HCEC 1CT (cell line): ENCODE measurements at places on chromosomes 1 and 21.

DNA sequence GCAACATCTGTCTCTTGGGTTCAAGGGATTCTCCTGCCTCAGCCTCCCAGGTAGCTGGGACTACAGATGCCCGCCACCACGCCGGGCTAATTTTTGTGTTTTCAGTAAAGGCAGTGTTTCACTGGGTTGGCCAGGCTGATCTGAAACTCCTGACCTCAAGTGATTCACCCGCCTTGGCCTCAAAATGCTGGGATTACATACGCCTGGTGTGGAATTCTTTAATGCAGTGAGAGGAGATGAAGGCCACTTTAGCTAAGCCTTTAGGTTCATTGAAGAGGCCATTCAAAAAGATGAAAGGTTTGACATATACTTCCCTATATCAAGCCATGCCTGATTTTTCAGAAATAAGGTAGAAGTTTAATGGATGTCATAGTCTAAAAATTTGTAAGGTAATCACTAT, 162.7 kb downstream of the ST6GALNAC3 start:
- no peak for DNase-seq

- DNase-seq: peak; percentile 26
These were observed 117.2 kb downstream of the FASLG start for GRCh38 chr1:172776071-172776470.

- DNase-seq: no peak
These were observed 96.5 kb downstream of the LIPI start for GRCh38 chr21:14114251-14114650.

GRCh38 chr1:181640956-181641355, 157.6 kb downstream of the CACNA1E start:
- no peak for DNase-seq

DNA sequence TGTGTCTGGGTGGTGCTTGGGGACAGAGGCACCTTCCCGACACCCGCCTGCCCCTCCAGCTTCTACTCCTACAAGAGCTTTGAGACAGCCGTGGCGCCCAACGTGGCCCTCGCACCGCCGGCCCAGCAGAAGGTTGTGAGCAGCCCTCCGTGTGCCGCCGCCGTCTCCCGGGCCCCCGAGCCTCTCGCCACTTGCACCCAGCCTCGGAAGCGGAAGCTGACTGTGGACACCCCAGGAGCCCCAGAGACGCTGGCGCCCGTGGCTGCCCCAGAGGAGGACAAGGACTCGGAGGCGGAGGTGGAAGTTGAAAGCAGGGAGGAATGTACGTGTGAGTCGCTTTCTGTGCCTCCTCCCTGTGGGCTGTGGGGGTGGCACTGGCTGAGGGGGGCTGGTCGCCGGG, 75.7 kb downstream of the SKI start:
- DNase-seq: no peak

DNA sequence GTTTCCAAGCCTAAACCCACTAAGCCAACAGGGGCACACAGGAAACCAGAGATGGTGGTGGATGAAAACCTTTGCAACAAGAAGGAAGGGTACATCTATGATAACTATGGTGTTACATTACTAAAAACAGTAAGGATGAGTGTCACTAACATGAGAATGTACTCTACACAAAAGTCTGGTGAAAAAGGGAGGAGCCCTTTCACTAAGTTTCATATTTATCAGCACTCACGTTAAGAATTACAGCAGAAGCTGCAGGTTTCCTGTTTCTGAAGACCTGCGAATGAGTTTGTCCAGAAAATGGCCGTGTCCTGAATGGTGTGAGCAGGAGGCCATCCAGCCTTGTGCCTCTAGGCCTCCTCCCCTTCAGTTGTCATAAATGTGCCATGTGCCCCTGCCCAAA, 17.8 kb downstream of the ABCG1 start:
- DNase-seq: no peak

DNA sequence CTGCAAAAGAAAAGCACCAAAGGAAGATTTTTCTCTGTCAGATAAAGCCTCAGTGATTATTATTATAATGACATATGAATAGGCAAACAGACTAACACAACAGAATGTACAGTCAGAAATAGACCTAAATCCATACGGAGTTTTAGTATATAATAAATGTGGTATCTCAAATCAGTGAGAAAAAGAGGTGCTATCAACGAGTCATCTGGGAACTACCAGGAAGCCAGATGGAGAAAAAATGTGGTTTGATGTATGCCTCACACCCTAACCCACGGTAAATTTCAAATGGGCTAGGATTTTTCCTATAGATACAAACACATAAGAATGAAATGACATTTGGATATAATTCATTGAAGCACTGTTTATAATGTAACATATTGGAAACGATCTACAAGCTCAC, 110.3 kb downstream of the ODF2L start:
- DNase-seq: no peak

DNA sequence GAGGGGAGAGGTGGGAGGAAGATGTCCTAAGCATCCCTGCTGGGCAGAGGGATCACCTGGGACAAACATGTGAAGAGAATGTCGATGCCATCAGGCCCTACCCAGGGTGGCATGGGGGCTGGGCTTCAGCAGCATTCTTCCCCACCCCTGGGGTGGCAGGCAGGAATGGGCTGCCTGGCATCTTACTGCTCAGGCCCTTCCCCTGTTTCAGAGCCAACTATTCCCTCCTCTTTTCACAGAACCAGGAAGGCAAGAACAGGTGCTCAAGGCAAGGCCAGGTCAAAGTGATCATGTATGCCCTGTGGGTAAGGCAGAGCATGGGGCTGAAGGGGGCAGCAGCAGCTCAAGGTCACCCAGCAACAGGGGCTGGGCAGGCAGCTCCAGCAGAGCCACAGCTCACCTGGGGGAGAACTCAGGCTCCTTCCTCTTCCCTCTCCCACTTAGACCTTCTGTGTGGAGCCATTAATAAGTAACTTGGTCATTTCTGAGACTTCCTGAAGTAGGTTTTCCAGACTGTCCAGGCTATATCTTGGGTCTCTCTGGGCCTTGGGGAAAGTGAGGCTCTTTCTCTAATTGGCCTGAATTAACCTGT, 56.4 kb downstream of the ELK4 start:
- DNase-seq: no peak

DNA sequence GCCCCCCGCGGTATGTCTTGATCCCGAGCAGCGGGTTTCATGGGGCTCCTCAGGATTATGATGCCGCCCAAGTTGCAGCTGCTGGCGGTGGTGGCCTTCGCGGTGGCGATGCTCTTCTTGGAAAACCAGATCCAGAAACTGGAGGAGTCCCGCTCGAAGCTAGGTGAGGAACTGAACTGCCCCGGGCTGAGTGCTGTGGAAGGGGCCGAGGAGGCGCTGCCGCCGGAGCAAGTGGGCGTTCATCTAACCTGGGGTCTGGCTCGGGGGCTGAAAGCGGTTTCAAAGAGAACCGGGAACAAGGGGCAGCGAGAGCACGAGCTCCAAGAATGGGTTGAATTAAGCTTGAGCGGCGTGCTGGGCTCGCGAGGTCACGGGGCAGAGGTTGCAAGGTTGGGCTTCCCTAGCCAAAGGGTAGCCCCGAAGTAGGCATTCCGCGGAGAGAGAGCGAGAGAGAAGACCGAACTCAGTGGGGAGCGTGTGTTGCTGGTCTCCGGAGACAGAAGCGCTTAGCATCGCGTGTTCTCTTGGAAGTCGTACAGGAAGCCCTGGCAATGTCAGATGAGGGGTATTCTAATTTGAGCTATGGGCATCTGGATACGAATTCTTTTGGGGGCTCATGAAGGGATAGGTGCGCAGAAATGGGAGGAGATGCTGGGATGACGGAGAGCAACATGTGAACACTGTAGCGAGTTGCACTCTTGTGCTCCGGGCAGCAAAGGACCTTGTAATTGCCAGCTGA, 732 bp downstream of the HS2ST1 start:
- peak; percentile 53 for DNase-seq

GRCh38 chr1:173406783-173407230, 70.3 kb upstream of the PRDX6 start:
- no peak for DNase-seq

GRCh38 chr1:226820941-226821718, 49.3 kb upstream of the PSEN2 start:
- DNase-seq: peak; percentile 99

GRCh38 chr1:88935522-88936222, 44.3 kb upstream of the GTF2B start:
- DNase-seq: peak; percentile 42

DNA sequence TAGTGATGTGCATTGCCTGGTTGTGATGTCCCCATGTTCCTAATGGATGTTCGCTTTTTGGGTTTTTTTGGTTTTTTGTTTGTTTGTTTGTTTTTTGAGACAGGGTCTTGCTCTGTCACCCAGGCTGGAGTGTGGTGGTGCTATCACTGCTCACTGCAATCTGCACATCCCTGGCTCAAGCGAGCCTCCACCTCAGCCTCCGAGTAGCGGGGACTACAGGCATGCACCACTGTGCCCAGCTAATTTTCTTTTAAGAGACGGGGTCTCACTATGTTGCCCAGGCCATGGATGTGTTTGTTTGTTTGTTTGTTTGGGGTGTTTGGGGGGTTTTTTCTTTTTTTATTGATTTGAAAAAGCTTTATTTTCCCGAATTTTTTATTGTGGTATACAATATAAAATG, 2.1 kb downstream of the COL6A2 start:
- DNase-seq: no peak

DNA sequence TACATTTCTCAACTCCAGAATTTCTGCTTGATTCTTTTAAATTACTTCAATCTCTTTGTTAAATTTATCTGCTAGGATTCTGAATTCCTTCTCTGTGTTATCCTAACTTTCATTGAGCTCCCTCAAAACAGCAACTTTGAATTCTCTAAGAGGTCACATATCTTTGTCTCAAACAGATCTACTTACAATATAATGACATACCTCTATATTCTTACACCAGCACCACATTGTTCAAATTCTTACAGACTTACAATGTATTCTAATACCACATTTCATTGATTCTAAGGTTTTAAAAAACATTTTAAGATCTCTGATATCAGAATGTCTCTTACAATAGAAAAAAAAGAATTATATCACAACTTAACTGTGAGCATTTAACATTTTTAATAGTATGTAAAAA, 77.4 kb downstream of the DIRAS3 start:
- peak; percentile 18 for DNase-seq

GRCh38 chr1:241202401-241202800, 154.6 kb downstream of the RGS7 start:
- DNase-seq: no peak

GRCh38 chr1:97243973-97244560, 522.5 kb downstream of the PTBP2 start:
- DNase-seq: peak; percentile 36

- DNase-seq: peak; percentile 45
These were observed 328.4 kb downstream of the ZP4 start for GRCh38 chr1:237562242-237562823.

DNA sequence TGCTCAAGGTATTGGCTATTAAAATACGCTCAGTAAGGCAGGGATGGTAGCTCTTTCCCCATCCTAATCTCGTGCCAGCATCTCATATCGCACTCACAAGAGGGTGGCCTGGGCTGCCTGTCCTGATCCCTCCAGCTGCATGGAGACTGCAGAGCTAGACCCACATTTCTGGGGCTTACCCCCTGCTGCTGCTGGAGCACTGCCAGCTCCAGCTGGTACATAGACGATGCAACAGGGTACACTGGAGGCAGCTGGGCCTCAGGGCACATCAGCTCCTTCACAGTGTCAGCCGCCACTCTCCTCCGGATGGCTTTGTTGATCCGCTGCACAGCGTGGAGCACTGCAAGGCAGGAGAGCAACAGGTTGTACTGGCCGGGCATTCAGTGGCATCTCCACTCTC, 16.0 kb downstream of the IQGAP3 start:
- no peak for DNase-seq

- no peak for DNase-seq
These were observed 77.5 kb upstream of the KCNK2 start for GRCh38 chr1:215005078-215005477.

- DNase-seq: peak; percentile 53
These were observed 60.5 kb downstream of the ATP1A1 start for GRCh38 chr1:116433275-116434257.

GRCh38 chr1:97505289-97505688, 415.5 kb downstream of the DPYD start:
- no peak for DNase-seq
